Stimulated activated CD4-positive, alpha-beta T cell treated with anti-CD3 and anti-CD28 coated beads, Interleukin-4, amount 100 ng/mL, for 48 hours (primary cell): ENCODE measurements at places on chromosomes 2 and 18.

GRCh38 chr2:3762771-3763447 is 59.5 kb downstream of the DCDC2C start:
- no peak for DNase-seq

DNA sequence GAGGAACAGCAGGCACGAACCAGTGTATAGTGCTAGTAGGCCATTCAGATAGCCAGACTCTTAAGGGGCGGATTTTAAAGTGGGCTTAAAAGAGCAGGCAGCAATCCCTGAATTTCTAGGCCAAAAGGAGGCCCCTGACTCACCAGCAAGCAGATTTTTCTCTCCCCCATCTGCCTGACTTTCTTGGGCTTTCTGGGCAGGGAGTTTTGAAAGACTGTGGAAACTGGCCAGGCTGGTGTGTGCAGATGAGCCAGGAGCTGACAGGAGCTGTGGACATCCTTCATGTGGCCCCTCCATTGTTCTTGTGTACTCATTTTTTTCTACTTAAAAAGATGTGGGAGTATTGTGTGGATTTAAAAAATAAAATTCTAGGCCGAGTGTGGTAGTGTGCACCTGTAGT is 59.0 kb downstream of the GLI2 start:
- no peak for DNase-seq

DNA sequence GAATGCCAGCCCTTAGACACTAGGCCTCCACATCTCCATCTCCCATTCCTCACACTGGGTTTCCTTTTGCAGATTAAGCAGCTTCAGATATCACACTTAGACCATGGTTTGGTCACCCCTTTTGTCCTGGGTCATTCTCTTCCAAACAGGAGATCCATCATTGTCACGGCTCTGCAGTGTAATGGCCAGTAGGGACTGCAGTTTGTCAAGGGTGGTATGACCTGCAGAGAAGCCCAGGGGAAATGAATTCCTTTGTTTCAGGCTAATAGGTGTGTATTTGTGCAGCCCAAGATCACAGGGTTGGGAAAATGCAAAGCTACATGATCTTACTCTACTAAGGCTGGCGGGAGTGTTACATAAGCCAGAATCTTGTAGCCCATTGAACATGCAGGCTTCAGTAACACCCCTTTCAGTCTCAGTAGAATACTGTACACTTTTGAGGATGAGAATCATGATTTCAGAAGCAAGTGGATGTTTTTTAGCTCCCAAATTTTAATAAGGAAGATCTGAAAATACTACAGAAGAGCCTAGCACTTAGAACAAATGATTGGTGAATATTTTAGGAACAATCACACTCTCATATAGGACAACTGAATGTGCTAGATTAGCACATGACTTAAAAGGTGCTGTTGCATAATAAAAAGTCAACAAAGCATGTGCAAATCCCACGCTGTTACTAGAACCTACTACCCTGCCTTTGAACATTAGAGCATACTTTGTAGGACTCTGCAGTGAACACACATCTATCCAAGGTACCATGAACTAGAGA is 24.0 kb upstream of the LPIN1 start:
- DNase-seq: no peak

DNA sequence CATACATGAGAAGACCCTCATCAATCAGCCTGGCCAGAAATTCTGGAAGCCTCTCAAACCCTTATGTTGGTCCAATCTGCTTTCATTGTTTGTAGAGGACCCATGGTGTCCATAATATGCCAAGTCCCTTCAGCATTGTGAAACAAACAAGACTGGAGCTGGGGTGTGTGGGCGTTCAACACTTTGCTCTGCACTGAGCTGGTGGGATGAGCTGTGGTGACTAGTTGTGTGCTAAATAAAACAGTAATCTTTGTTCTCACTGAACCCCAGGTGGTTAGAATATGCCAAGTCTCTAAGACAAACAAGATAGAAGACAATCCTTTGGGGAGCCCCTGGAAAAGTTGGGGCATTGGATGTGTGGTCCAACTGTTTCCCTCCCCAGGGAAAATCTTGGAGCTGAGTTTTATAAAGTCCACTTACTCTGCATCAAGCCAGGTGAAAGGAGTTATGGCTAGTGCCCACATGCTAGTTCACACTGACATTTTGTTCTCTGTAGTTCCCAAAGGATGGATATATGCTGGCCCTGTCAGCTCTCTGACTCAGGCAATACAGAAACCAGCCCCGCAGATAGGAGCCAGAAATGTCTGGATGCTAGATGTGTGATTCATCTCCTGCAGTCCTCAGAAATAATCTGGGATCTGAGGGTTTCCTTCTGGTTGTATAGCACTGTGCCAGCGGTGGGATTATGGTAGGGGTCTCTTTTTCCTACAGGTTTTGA is 260.2 kb downstream of the TMX3 start:
- DNase-seq: no peak

- no peak for DNase-seq
These were observed 97.1 kb downstream of the COL5A2 start for GRCh38 chr2:189082376-189082975.

- DNase-seq: peak; percentile 41
These were observed 187.5 kb downstream of the TWIST2 start for GRCh38 chr2:239035361-239035814.

- DNase-seq: no peak
These were observed 88.4 kb downstream of the CTIF start for GRCh38 chr18:48627216-48627615.

DNA sequence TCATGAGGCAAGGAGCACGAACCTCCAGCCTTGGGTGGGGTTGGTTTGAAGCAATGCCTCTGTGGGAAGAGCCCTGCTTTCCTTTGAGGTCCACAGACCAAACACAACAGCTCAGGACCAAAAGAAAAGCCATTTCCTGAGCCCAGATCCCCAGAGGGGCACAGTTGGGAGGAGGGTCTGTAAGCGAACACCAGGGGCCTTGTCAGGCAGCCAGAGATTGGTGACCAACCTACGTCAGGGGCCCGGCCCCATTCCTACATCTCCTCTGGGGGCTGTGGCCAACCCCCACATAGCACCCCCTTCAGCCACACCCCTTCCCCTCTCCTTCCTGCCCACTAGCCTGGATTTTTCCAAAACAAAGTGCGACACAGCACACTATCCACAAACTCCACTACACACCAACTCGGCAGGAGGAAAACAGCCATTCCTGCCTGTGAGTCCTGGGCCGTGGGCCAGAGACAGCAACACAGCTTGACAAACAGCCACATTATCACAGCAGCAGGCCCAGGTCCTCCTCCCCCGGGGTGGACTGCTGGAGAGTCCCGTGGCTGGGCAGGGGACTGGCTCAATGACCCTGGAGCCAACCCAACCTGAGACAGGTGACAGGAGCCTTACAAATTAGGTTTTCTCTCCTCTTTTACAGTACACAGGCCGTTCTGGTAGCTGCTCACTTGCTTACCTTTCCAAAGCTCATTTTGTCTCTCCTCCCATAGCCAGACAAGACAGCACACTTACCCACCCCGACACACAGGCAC is 98.8 kb downstream of the TNS1 start:
- DNase-seq: no peak

- DNase-seq: no peak
These were observed 113.8 kb downstream of the CTAGE1 start for GRCh38 chr18:22303927-22304326.

GRCh38 chr2:135585586-135585985 is 54.3 kb downstream of the R3HDM1 start:
- no peak for DNase-seq

- DNase-seq: no peak
These were observed 70.8 kb downstream of the TPGS2 start for GRCh38 chr18:36757991-36758390.

DNA sequence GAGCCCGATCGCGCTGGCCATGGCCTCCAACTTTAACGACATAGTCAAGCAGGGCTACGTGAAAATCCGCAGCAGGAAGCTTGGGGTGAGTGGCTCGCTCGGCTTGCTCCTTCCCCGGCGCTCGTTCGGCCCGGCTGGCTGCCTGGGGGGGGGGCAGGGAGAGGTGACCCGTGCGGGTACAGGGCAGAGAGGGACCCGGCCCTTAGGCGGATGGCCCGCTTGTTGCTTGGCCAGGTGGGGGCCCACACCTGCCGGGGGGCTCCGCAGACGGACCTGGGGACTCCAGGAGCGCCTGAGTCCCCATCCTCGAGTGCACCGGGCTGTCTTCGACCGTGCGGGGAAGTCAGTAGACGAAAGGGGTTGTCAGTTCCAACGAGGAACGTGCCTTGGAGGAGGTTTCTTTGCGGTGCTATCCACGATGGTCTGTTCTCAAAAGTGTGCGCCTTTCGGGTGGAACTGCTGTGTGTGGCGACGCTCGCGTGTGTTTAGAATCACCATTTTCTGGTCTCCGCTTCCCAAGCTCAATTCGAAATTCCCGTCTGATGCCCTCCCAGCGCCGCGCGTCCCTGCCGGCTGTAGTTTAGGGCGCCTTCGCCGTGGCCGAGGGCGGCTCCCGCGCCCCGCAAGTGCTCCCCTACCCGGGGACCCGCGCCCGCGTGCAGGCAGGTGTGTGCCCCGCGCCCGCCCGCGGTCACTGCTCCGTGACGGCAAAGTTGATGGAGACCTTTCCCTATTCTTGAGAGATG is 711 bp downstream of the DOK6 start:
- DNase-seq: no peak

DNA sequence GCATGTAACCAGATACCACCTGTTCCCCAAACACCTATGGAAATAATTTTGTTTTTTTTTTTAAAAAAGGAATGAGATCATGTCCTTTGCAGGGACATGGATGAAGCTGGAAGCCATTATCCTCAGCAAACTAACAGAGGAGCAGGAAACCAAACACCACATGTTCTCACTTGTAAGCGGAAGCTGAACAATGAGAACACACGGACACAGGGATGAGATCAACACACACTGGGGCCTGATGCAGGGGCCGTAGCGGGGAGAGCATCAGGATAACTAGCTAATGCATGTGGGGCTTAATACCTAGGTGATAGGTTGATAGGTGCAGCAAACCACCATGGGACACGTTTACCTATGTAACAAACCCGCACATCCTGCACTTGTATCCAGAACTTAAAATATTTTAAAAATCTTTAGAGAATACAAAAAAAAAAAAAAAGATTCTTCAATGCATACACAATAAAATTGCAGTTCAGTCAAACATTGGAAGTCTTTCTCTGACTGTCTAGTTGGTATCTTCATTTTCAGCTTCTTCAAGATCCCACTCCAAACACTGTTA is 11.6 kb upstream of the CASP10 start:
- DNase-seq: no peak

DNA sequence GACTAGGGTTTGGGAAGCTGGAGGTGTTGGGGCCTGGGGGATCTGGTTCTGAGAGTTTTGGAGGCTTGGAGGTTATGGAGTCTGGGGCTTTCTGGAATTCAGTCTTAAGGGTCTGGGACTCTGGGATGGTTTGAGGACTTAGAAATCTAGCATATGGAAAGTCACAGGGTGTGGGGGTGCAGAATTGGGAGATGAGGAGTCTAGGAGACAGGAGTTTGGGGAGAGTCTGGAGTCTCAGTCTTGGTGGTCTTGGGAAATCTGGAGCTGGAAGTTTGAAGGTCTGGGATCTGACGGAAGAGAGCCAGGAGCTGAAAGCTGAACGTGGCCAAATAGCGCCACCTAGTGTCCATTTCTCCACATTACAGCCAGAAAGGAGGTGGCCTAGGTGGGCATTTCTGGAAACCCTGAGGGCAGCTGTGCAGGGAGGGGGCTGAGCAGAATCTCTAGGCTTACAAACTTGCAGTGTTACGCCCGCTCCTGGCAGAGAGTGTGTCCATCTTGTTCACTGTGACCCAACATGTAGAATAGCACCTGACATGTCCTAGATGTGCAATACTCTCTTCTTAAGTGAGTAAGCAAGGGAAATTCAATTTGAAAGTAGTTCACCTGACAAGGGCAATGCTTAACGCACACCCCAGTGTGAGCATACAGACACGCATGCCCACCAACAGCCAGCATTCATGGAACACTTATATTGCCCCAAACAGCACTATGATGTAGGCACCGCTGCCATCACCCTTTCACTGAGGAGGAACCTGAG is 204.8 kb downstream of the TFCP2L1 start:
- peak; percentile 47 for DNase-seq

DNA sequence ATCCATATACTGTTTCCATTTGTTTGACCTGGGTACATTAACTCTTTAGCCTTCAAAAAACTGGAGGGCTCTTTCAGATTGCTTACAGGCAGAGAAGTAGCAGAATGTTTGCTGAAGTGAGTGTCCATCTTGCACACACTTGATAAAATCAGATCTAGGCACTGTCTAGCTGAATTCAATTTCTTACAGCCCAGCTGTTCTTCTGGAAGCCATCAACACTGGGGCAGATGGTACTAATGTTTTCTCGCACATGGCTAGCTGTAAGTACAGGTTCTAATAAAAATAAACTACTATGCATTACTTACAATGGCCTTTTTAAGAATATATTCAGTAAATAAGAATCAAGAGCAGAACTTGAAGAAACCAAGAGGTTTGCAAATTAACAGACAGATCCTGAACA is 175.9 kb downstream of the NBAS start:
- DNase-seq: no peak

DNA sequence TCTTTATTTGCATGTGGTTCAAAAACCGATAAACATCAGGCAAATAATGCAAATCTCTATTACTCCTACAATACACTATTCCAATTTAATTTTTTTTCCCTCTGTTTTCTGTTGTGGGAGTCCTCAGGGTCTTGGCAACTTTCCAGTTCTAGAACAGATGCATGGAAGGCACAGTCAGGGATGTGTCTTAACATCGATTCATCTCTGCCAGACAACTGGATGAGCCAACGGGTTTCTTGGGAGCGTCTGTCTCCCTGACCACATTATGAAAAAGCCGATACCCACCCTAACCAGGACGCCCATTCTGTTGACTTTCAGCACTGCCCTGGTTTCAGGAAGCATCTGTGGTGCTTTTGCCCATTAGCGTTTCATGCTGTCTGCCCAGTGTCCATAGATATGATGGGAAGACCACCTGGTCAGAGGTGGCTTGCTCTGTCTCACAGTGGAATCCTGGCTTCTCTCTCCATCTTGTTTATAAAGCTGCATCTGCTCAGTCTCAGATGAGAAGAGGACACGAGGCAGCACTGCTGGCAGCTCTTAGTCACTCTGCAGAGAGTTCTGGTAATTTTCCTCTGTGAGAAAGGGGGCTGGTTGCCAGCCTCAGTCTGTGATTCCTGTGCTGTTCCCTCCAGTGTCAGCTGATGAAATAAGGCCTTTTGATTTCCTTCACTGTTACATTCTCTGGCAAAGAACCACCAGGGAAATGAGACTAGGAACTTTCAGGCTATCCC is 57.9 kb upstream of the KCNE4 start:
- no peak for DNase-seq

DNA sequence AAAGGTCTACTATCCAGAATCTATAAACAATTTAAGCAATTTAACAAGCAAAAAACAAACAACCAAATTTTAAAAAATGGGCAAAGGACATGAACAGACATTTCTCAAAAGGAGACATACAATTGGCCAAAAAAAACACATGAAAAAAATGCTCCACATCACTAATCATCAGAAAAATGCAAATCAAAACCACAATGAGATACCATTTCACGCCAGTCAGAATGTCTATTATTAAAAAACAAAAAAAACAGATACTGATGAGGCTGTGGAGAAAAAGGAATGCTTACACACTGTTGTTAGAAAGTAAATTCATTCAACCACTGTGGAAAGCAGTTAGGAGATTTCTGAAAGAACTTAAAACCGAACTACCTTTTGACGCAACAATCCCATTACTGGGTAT is 66.4 kb upstream of the SESTD1 start:
- DNase-seq: no peak

GRCh38 chr18:12608301-12608700 is 49.6 kb downstream of the SPIRE1 start:
- no peak for DNase-seq

- no peak for DNase-seq
These were observed 9.7 kb downstream of the E2F6 start for GRCh38 chr2:11456251-11456650.
